Left lung (tissue), 14 donors: ENCODE measurements at places on chromosomes 3 and 15. TPM values are rescaled to one million over a fixed set of nuclear protein-coding genes. Genes with fewer than 3 reads are reported as not detected.

The KNL1 gene
- 31.6 TPM for polyA plus RNA-seq

The UROC1 gene
- polyA plus RNA-seq, result 0.21 TPM

The POLQ gene
- 4.7 TPM for polyA plus RNA-seq

DNA sequence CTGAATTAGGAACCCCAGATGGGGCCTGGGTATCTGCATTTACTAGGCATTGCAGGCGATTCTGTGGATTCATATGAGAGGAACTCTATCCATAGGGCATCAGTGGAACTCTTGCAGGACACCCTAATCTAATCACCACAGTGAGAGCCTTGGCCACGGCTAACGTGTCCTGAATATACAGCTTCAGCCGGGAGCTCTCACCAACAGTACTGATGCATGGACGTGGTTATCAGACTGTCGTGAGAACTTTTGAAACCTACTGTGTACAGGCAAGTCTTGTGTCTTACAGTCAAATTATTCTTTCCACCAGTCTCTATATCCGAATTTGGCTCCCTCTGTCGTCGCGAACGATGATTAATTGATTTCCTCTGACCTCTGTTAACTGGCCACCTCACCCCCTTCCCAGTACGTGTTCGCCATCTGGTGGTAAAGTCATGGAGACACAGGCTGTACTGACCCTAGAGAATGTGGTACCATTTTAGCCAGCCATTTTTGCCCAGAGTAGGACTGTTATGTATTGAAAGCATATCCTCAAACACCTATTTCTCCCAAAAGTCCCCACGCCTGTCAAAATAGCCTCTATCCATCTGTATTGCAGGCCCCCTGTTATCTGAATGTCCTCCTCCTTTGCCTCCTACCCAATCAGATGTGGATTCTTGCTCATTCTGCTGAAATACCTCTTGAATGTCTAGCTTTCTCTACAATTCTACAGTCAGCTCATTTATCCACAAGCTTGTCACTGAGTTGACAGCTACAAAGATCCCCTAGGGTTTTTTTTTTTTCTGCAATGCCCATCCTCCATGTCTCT lies 39.7 kb downstream of the GLDN start:
- peak; percentile 52 for DNase-seq

DNA sequence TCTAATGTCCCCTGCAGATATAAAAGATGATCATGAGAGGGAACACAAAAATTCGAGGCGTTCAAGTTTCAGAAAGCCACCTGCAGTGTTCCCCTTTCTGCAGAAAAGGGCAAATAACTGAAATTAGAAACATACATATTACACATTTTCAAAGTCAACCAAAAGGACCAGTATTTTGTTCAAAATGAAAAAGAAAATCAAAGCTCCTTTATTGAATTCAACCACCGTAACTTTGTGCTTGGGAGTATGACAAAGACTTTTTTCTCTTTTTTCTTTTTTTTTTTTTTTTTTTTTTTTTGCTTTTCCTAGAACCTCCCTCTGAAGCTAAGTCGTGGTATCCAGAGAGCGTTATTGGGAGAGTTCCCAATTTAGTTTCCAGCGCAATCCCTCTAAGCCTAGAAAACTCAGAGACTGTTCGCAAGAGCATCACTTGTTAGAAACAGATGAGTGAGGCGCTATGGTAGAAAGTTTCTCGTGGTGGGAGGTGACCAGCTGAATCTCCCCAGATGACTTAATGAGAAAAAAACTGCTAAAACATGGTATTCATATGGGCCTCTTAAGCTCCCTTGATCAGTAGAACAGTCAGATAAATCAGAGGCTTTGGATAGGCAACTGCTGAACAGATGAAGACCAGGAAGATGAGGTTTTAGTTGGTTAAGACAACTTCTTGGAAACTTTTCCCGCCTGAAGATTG lies 77.4 kb downstream of the MB21D2 start:
- no peak for DNase-seq

DNA sequence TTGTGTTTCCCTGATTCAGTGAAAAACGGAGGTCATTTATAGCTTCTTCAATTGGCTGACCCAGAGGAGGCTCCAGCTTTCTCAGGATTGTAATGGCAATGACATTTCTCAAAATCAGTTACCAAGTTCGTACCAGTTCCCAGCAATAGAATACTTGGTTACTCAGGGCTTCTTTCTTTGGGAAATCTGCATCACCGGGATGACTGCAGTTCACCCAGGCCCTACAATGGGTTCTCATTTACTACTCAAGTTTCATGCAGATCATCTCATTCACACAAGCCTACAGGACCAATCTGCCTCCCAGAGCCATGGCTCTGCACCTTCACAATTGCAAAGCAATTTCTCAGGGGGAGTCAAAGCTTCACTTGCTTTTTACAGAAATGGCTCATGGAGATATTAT lies 109.6 kb downstream of the FHIT start:
- no peak for DNase-seq
